Mammary epithelial cell (primary cell): ENCODE measurements at places on chromosomes 6 and 20. TPM values are rescaled to one million over a fixed set of nuclear protein-coding genes. Genes with fewer than 3 reads are reported as not detected.
A peak's percentile ranks its signal among the peaks of the same experiment; 100 is the strongest.

DNA sequence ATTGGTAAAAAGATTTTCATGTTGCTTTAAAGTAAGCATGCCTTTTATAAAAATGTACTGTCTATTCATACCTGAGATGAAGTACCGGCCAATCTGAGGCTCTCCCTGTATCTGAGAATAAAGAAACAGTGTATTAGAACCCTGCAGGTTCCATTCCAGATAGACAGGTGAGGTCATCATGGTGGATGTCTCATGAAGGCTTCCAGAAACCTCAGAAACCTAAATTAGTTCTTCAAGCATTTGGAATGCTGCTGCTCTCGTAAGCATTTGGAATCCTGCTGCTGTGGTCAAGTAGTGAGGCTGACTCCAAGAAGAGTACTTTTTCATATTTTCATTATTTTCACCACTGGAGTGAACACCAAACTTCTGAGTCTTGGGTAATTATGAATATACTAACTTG lies 642.3 kb downstream of the MAFB start:
- DNase-seq, result peak; percentile 75

DNA sequence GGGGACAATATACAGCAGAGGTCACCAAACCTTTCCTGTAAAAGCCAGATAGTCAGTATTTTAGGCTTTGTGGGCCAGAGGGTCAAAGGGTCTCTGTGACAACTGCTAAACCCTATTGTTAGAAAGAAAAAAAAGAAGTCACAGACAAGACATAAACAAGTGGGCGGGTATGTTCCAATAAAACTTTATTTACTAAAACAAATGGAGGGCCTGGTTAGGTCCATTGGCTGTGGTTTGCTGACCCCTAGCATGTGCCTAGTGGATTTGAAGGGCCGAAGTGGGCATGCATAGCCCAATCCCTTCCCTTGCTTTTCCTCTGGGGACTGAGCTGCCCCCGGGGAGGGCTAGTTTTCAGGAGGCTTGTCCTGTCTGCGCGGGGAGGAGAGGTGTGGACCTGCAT lies 78.9 kb downstream of the SULF2 start:
- DNase-seq, result no peak

DNA sequence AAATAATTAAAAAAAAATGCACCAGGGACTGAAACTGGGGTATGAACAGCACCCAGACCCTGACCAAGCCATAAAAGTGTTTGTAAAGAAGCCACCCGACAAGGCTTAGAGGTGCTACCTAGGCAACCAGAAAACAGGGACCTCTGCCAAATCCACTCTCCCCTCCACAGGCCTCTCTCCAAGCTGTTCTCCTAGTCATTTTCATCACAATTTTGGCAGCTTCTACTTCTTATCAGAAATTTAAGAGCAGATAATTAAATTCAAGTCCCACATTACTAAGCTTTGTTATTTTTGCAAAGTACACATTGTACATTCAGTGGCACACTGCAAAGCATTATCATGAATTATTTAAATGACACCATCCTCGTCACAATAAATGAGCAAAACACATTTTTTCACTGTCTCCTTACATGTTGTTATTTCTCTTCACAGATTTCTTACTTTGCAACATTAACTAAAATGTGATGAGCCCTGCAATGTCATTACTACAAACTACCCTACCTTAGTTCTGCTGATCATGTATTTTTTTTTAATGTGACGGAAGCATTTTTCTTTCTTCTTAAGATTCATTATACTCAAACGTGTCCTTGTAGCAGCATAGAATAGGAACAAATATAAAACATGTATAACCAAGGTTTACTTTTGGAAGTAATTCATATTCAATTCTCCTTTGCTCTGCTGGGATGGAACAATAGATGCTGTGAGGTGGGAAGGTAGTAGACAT lies 38.1 kb downstream of the ECT2L start:
- DNase-seq, result no peak

DNA sequence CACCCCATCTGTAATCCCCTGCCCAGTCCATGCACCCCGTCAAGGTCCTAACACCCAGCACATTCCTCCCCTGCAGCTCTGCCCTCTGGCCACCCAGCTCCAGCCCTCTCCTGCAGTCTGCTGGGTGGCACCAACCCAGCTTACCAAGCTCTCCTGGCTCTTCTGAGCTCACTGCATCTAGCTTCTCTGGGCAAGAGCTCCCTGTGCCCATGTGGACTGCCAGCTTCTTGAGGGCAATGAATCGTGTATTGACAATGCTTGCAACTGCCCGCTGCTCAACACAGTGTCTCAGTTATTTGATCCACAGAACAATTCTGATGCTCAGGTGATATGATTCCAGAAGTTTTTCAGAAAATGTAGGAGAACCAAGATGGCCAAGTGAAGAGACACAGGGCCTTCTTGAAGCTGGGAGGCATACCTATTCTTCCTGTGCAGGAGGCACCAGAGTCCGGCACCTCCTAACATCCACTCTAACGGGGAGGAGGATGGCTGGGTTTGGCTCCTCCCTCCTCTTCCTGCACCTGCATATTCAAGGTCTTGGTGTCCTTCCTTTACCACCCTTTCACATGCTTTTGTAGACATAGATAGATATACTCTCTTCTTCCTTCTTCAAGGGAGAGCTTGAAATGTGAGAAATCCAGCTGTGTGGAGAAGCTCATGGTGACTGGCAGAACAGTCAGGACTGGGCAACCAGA lies 85.6 kb downstream of the TRERF1 start:
- no peak for DNase-seq

DNA sequence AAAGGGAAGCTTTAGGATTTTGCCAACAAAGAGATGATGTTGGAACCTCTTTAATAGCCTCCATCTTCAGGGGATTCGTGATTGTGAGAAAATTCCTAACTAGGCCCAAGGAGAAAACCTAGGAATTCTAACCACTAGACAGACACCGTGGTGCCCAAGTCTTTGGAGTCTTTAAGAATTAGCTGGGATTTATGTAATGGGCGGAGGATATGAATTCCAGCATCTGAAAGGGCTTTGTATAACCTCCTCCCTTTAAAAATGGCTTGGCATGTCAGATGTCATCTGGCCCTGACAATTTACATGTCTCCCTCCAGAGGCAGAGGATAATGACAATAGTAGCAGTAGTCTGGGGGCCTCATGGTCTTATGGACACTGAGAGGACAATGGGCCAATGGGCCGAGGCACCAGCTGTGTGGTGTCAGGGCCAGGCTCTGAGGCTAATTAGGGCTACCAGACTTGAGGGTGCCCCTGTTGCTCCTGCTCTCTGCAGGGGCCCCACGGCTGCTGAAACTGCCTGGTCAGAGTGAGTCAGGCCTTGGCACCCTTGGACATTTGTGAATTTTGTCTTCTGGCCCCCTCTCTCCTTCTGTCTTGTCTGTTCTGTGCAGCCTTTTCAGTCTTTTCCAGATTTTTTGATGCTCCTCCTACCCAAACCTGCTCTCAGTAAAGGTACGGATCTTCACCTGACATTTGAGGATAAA lies 113.9 kb downstream of the EDN1 start:
- DNase-seq, result no peak

DNA sequence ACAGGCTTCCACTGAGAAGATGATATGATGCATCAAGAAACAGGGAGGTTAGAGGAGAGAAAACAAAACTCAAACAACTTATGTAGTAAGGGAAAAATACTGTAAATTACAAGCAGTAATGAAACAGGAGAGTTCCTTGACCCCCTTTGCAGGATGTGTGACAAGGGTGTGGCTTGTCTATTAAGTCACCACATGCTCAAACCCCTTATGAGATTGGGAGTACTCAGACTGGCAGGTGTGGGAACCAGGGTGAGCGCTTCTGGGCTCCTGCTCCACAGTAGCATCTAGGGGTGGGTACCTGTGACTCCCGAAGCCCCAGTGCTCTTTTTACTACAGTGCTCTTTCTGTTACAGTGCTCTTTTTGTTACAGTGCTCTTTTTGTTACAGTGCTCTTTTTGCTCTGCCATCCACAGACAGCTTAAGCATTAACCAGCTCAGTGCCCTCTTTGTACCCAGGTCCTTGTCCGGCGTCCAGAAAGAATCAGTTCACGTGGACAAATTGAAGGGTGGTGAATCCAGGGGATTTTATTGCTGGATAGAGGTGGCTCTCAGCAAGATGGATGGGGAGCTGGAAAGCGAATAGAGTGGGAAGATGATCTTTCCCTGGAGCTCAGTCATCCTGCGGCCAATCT lies 28.7 kb downstream of the OLIG3 start:
- DNase-seq, result no peak

DNA sequence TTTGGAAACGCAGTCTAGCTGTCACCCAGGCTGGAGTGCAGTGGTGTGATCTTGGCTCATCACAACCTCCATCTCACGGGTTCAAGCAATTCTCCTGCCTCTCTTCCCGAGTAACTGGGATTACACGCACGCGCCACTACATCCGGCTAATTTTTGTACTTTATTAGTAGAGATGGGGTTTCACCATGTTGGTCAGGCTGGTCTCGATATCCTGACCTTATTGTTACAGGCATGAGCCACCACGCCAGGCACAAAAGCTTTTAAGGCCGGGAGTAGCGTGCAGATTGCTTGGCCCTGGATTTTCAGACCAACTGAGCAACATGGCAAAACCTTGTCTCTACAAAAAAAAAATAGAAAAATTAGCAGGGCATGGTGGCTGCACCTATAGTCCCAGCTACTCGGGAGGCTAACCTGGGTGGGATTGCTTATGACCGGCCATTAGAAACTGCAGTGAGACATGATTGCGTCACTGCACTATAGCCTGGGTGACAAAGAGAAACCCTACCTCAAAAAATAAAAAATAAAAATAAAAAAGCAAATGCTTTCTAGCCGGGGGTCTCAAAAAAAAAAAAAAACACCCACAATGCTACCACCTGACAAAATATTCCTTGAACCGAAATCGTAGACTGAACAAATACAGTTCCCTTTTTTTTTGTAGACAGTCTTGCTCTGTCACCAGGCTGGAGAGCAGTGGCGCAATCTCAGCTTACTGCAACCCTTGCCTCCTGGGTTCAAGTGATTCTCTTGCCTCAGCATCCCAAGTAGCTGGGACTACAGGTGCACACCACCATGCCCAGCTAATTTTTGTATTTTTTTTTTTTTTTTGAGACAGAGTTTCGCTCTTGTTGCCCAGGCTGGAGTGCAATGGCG lies 15.0 kb downstream of the RBM39 start:
- DNase-seq, result no peak

DNA sequence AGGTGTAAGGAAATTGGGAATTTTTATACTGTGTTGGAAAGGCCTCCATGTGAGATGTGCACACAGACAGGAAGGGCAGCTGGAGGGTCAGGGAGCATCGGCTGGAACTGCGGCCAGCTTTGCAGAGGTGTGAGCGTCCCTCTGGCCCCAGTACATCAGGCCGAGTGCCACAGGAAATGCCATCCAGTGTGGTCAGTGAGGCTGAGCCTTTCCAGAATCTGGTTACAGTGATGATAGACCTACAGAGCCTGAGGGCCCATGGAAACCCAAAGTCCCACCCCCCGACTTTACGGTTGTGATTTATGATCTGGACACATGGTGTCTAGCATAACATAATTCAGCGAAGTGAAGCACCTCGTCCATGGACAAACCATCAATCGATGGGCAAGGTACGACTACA lies 137.3 kb upstream of the PDE10A start:
- no peak for DNase-seq

DNA sequence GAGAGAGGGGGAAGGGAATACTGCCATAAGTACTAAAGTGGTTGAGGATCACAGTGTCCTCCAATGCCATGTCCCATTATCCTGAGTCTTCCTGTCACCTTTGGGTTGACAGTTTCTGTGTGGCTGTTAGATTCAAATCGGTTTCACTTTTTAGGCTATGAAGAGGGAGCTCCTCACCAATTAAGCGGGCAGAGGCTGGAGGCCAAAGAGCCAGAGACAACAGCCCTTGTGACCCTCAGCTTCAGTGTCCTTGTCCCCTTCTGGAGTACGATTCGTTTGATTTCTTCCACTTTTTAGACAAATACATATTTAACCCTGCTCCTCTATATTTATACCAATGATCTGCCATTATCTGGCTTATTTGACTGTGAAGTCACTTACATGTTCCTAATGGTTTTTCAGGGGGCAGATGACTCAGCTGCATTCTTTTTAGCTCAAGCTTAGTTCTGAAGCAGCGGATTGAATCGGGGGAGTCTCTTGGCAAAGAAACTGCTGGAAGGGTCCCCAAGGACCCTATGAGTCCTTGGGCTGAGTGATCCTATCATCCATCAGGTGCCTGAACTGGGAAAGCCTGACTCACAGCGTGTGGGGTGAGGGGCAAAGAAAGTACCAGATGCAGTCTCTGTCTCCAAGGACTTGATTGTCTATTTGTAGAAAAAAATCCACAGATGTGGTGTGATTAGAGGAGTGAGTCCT lies 18.2 kb downstream of the FERMT1 start:
- DNase-seq, result no peak

GRCh38 chr6:167164261-167164660 lies 6.5 kb upstream of the GPR31 start:
- no peak for DNase-seq

- DNase-seq, result no peak
Measured at GRCh38 chr6:20402092-20402341, 338 bp downstream of the E2F3 start.

GRCh38 chr20:10731190-10731965 lies 57.6 kb upstream of the JAG1 start:
- peak; percentile 64 for DNase-seq

DNA sequence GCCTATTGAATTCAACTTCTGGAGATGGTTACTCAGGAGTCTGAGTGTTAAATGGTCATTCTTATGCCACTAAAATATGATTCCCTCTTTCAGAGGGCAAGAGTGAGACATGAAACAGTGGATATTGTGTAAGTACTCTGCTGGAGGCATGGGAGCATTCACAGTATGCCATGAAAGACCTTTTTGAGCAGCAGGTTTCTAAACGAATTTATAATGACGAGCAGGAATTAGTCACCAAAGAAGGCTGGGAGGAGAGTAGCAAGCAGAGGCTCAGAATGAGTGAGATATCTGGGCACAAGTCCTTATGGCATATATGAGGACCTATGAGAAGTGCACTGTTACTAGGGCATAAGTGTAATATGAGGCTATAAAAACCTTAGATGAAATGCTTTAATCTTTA lies 10.9 kb upstream of the MYB start:
- DNase-seq, result no peak

GRCh38 chr6:71385111-71385822 lies 96.7 kb downstream of the OGFRL1 start:
- DNase-seq, result no peak

- DNase-seq, result no peak
Measured at GRCh38 chr6:43222418-43223059, 6.7 kb downstream of the DNPH1 start.

DNA sequence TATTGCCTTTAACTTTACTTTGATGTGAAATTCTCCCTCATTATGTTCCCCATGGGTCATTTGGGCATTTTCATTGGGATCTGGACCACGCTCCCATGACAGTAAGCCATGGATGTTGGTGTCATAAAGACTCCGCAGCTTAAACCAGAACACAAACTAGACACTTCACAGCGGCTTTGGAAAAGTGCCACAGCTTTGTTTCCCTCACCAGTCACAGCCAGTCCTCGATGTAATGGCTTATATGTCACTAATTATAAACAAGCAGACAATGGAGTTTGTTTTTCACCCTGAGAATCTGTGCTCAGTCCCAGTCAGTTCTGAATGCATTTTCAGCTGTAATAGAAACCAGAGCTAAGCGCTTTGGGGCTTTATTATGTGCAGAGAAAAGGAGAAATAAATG lies 23.2 kb upstream of the DAAM2 start:
- no peak for DNase-seq

BANF2 gene
- not detected for polyA plus RNA-seq

TMEM244 gene
- not detected for polyA plus RNA-seq

ECT2L gene
- not detected for polyA plus RNA-seq

BPIFA1 gene
- not detected for polyA plus RNA-seq

LST1 gene
- polyA plus RNA-seq, result not detected

OPRM1 gene
- polyA plus RNA-seq, result not detected

NCOA7 gene
- polyA plus RNA-seq, result 10.5 TPM

CRISP3 gene
- polyA plus RNA-seq, result not detected

UBD gene
- polyA plus RNA-seq, result not detected

GZF1 gene
- polyA plus RNA-seq, result 11.5 TPM
